ENCODE measurements at places on chromosomes 6 and 20. TPM values are rescaled to one million over a fixed set of nuclear protein-coding genes. Genes with fewer than 3 reads are reported as not detected.

The LKAAEAR1 gene
- total RNA-seq = not detected

The SLC17A9 gene
- 0.27 TPM for total RNA-seq

- no peak overlapping the region for H3K27ac ChIP-seq
- H3K27me3 ChIP-seq = peaks cover 4% of the 10 kb centered on the region
- H3K4me1 ChIP-seq = peaks cover 10% of the 10 kb centered on the region
- no peak overlapping the region for H3K4me3 ChIP-seq
Observed at GRCh38 chr20:59573837-59574236, 30.5 kb upstream of the PHACTR3 start.

- peaks cover 3% of the 10 kb centered on the region for H3K4me1 ChIP-seq
- no peak for DNase-seq
- no peak overlapping the region for H3K4me3 ChIP-seq
- no peak overlapping the region for H3K27ac ChIP-seq
Observed at GRCh38 chr6:15475872-15476271, 187.0 kb downstream of the DTNBP1 start.

DNA sequence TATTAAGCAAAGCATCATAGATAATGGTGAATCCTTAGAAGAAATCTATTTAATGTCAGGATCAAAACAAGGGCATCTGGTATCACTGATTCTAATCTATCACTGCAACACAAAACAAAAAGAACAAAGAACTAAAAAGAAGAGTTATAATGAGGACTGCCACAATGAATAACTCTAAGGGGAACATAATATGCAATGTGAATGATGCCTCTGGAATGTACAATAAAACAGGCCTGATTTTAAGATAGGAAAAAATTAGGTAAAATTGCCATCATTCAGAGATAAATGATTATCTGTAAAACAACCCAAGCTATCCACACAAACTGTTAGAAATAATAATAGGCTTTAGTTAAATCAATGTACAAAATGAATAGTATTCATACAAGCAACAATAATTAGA lies 936.7 kb upstream of the CITED2 start:
- DNase-seq = no peak
- peaks cover 12% of the 10 kb centered on the region for H3K36me3 ChIP-seq
- H3K27me3 ChIP-seq = no peaks in the 10 kb centered on the region
- H3K27ac ChIP-seq = no peak overlapping the region

The RIMS4 gene
- not detected for total RNA-seq

DNA sequence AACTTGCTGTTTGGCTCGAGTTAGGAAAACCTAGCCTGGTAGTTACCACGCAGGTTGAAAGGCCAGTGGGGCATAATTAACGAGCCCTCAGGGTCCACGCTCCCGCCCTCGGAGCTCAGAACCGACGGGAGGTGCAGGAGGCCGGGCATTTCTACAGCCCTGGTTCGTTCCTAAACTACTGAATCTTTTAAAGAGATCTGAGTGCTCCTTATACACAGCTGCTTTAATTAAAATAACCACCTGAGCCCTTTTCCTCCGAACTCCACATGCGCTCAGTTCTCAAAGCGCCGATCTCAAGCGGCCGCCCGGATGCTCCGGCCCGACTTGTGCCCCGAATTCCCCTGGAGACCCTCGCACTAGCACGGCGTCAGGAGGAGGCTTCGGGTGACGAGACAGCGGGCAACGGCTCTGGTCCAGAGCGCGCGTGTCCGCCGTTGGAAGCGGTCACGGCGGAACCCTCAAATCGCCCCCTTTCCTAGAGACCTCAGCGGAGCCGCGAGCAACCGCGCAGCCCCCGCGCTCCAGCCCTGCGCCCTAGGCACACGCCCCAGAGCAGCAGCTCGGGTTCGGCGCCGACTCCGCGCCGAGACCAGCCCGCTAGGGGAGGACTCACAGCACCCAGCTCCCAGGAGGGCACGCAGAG lies 397 bp downstream of the WDR27 start:
- H3K36me3 ChIP-seq = peaks cover 53% of the 10 kb centered on the region
- peak; percentile 59 for DNase-seq
- H3K4me1 ChIP-seq = peaks cover 19% of the 10 kb centered on the region
- peak overlapping the region; percentile 90 for H3K27ac ChIP-seq
- peak overlapping the region; percentile 74 for H3K4me3 ChIP-seq

The PPT2 gene
- total RNA-seq = 83.2 TPM

DNA sequence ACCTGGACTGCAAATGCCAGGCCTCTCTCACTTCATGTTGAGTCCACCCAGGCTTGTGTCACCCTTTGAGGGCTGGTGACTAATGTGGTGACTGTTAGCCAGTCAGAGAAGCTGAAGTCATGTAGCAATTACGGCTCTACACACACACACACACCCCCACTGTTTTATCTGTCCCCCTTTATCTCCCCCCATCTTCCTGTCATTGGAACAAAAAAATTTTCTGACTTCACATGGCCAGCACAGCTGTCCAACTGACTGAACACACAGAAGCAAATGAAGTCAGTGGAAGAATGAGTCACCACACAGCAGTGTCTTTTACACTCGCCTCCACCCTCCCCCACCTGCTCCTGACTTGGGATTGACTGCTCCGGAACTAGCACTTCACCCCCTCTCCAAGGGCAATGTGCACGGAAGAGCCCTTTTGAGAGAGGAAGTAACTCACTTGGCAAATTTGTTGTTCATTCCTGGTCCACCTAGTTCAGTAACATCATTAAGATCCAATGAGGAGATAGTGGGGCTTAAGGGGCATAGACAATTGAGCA lies 198.0 kb downstream of the RNF144B start:
- peak overlapping the region; percentile 70 for H3K27ac ChIP-seq
- H3K4me3 ChIP-seq = no peak overlapping the region
- peak; percentile 24 for DNase-seq
- no peaks in the 10 kb centered on the region for H3K36me3 ChIP-seq

The CCDC28A gene
- total RNA-seq = 14.8 TPM

GRCh38 chr20:38633577-38634093 lies 32.0 kb downstream of the ARHGAP40 start:
- H3K4me3 ChIP-seq = no peak overlapping the region
- no peak overlapping the region for H3K27ac ChIP-seq
- peaks cover 7% of the 10 kb centered on the region for H3K27me3 ChIP-seq
- H3K4me1 ChIP-seq = peaks cover 4% of the 10 kb centered on the region
- no peaks in the 10 kb centered on the region for H3K36me3 ChIP-seq

The ULBP1 gene
- 3.5 TPM for total RNA-seq

DNA sequence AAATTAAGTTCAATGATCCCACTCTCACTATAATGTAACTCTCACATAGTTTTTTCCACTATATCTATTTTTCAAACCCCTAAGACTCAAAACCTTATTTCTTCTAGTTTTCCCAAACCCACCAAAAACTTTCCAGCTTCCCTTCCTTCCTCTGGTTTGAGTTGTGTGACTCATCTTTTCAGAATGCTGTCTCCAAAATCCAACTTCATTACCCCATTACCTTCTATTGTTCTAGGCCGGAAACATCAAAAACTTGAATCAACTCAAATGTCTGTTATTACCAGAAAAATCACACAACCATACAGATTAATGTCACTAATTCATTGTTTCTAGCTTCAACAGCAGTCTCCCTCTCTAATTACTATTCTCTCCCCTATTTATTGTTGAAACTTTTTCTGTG lies 1090.3 kb downstream of the HACE1 start:
- H3K4me3 ChIP-seq = no peak overlapping the region
- no peaks in the 10 kb centered on the region for H3K36me3 ChIP-seq
- H3K4me1 ChIP-seq = no peaks in the 10 kb centered on the region
- H3K27me3 ChIP-seq = no peaks in the 10 kb centered on the region
- no peak for DNase-seq

The MUCL3 gene
- total RNA-seq = not detected

The NOX3 gene
- not detected for total RNA-seq

DNA sequence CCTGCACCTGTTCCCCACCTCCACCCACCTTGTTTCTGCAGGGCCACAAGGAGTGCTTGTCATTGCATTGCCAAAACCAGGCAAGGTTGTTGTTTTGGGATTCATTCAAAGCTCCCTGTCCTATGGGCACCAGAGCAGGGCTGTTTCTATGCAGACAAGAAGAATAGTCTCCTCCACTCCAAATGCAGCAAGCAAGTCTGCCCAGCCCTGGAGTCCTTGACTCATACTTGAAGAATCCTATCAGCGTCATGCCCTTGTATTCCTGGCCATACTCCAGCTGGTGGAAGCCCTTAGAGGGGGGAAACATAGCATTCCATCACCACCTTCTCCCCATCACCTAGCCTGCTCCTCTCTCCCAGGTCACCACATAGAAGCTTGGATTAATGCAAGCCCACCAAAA lies 145.3 kb upstream of the ECI2 start:
- no peak overlapping the region for H3K27ac ChIP-seq
- DNase-seq = no peak
- no peaks in the 10 kb centered on the region for H3K4me1 ChIP-seq
- no peaks in the 10 kb centered on the region for H3K36me3 ChIP-seq

- H3K27ac ChIP-seq = no peak overlapping the region
- no peaks in the 10 kb centered on the region for H3K27me3 ChIP-seq
- no peaks in the 10 kb centered on the region for H3K4me1 ChIP-seq
- no peak overlapping the region for H3K4me3 ChIP-seq
Observed at GRCh38 chr6:71157345-71157744, 131.3 kb upstream of the OGFRL1 start.

The LGSN gene
- total RNA-seq = not detected

DNA sequence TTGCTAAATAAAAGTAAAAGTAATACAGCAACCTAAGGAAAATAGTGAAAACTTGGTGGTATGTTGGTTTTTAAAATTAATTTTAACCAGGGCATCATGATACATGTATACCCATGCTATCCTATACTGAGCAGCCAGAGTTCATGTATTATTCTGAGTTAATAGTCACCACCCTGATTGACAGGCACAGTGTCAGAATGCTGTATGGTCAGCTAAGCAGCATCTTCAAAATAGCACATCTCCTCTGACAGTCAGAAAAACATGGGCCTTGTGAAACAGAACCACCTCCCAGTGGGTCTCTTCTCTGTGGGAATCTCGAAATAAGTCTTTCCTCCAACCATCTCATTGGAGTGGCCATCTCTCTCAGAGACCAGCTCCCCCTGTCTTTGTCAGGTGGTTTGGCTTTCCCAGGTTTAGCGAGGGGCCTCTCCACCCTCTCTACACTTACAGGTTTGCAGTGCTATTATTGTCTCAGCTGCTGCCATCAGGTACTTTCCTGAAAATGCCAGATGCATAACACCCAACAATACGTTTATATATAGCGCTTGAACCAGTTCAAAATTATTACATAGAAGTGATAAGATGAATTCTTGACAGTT lies 47.1 kb upstream of the RNF8 start:
- H3K27ac ChIP-seq = no peak overlapping the region
- H3K4me3 ChIP-seq = no peak overlapping the region
- DNase-seq = no peak
- H3K36me3 ChIP-seq = peaks cover 63% of the 10 kb centered on the region
- H3K27me3 ChIP-seq = no peaks in the 10 kb centered on the region

All from K562 (cell line).